Panc1 (cell line): ENCODE measurements at places on chromosomes 16 and 17. TPM values are rescaled to one million over a fixed set of nuclear protein-coding genes. Genes with fewer than 3 reads are reported as not detected.

DNA sequence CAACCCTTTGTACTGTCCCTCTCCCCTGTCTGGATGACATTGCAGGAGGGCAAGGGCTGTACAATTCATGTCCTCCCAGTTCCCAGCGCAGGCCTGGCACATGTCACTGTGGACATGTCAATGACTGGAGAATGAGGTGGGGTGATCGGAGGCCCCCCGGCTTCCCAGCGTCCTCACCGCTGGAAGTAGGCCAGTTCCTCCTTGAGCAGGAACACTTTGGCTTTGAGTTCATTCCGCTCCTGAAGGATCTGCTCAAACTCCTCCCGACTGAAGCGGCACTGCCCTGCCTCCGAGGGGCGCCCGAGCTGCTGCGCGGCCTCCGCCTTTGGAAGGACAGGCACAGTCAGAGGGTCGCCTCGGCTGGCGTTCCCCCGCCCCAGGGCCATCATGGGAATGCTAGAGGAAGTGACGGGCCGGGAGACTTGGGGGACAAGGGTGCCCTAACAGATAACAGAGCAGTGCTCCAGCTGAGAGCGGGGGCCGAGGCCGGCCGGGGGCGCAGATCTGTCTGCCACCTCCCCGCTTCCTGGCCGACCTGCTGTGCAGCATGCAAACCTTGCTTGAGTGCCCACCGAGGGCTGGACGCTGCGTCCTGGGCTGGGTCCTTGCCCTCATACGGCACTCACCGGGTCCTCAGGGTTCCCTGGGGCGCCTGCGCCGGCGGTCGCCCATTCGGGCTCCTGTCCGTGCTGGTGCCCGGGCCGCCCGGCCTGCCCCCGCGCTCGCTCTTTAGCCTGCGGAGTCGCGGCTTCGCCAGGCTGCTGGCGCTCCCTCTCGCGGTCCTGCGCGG is 1.3 kb downstream of the RILP start:
- DNase-seq, result no peak

DNA sequence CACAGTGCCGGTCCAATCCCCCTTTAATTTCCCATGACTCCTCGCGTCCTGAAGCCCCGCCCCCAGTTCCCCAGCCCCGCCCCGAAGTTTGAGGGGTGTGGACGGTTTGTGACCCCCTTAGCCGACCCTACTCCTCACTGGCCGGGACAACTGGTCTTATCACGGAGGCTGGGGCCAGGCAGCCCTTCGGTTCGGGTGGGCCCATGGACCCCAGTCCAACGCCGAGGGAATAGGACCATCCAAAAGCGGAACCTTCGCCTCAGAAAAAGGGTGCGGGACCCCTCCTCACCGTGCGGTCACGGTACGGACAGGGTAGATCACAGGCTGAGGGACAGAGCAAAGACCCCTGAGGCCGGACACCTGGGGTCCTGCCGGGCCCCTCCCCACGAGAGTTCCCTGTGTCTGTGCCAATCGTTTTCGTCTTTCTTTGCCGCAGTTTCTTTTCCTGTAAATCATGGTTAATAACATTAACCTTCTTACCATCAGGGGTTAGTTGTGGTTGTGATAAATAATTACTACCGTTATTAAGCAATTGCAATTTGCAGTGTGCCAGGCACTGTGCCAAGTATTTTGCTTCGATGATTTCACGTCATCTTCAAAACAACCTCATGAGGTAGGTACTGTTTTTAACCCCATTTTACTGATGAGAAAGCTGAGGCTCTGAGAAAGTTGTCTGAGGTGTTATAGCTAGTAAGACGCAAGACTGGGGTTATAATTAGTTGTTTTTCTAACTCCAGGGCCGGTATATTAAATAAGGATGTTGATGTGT is 543 bp downstream of the TMUB2 start:
- no peak for DNase-seq

- no peak for DNase-seq
Measured at GRCh38 chr16:20826039-20826566, 19.8 kb downstream of the REXO5 start.

DNA sequence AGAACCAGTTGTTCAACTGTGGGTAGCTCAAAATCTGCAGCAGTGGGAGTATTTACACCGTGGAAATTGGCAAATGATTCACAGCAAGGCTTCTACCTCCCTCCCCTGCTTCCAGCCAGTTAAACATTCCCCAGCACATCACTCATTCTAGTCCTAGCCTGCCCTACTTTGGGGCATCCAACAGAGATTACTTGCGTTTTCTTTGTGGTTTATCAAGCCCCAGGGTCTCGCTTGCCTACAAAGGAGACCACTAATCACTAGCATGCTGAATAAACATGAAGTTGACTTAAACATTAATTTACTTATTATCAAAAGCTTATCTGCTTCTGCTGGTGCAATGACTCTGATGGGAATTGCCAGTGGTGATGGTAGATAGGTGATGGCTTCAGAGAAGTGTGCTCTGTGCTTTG is 94.5 kb downstream of the MARF1 start:
- no peak for DNase-seq

DNA sequence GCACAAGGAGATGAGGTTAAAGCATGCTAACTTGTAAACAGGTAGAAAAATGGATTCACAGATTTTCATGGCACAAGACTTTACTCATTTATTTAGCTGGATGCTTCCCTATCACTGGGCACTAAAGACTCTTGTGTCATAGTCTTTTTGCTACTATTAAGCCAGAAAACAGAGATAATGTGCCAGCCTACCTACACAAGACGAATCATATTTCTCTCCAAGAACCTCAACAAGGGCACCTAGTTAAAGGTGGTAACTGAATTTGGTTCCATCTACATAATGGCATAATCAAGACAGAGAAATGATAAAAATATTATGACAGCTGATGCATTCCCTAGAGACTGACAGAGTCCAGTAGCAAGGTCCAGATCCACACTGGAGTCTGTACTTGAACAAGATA is 3.8 kb downstream of the NACA2 start:
- DNase-seq, result no peak

GRCh38 chr17:81400996-81401722 is 5.9 kb downstream of the BAHCC1 start:
- DNase-seq, result no peak

- DNase-seq, result no peak
Measured at GRCh38 chr17:48907713-48908046, 527 bp upstream of the UBE2Z start.

GRCh38 chr17:44209786-44210341 is 9.6 kb downstream of the UBTF start:
- DNase-seq, result no peak

DNA sequence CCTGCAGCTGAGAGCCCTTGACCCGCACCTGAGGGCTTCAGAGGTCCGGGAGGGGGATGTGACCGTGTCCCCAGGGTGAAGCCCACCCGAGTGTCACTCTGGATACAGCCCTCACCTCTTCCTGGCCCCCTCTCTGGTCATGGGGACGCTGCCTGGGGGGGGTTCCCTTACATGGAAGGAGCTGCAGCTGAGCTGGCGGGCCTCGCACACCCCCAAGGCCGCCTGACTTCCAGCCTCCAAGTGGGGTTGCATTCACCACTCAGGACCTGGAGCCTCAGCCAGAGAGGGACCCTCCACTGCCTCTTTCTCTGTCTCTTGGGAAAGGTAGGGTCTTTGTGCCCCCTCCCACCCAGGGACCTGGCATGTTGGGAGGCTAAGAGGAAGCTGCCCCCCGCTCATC is 284.6 kb downstream of the SEC14L1 start:
- DNase-seq, result no peak

DNA sequence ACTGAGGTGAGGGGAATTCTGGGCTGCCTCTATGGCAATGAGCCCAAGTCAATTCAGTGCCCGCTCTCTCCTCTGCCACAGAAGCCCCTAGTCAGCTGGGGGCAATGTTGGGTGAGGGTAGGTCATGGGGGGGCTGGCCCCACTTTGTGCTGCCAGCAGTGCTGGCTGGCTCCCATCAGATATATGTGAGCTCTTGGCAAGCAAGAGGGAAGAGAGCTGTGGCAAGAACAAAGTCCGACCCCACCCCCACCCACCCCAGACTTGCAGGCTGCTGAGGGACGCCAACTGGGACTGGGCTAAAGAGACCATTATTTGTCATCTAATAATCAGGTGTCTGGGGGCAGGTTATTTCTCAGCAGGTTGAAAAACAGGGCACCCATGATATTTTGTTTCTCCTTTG is 89.4 kb downstream of the YPEL2 start:
- no peak for DNase-seq

GRCh38 chr16:27174007-27174406 is 29.3 kb upstream of the KDM8 start:
- DNase-seq, result no peak

DNA sequence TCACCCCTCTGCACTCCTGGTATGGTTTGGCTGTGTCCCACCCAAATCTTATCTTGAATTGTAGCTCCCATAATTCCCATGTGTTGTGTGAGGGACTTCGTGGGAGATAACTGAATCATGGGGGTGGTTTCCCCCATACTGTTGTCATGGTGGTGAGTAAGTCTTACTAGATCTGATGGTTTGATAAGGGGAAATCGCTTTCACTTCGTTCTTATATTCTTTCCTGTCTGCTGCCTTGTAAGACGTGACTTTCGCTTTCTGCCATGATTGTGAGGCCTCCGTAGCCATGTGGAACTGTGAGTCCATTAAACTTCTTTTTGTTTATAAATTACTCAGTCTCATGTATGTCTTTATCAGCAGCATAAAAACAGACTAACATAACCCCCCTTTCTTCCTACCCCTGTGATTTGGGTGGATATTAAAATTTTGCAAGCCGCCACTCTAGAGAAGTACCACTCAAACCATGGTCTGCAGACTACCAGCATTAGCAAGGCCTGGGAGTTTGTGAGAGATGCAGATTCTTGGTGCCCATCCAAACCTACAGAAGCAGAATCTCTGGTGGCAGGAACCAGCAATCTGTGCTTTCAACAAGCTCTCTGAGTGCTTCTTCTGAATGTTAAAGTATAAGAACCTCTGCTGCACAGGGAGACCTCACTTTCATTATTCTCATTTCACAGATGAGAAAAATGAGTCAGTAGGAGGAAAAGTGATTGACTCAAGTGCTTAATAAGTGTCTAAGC is 999.5 kb upstream of the EEF2KMT start:
- no peak for DNase-seq

DNA sequence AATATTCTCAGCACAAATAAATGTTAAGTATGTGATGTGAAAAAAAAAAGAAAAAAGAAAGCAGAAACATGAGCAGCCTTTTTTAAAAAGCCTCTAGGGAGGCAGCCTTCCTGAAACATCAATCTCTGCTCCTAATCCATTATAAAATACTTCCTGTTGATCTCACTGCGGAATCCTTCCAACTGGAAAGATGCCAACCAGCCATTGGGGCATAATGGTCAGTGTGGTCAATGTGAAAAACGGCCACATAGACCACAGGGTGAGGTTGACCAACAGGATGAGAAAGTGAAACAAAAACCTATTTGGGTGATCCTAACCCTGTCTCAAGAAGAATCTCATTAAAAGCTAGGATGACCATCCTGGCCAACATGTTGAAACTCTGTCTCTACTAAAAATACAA is 26.1 kb upstream of the ABCA8 start:
- no peak for DNase-seq

GRCh38 chr16:50671644-50672260 is 9.4 kb downstream of the SNX20 start:
- no peak for DNase-seq

- no peak for DNase-seq
Measured at GRCh38 chr16:15035163-15035729, 20.6 kb downstream of the NTAN1 start.

GRCh38 chr17:38465391-38466345 is 37.4 kb downstream of the ARHGAP23 start:
- no peak for DNase-seq

GRCh38 chr16:54136276-54136625 is 150.3 kb downstream of the IRX3 start:
- no peak for DNase-seq

DNA sequence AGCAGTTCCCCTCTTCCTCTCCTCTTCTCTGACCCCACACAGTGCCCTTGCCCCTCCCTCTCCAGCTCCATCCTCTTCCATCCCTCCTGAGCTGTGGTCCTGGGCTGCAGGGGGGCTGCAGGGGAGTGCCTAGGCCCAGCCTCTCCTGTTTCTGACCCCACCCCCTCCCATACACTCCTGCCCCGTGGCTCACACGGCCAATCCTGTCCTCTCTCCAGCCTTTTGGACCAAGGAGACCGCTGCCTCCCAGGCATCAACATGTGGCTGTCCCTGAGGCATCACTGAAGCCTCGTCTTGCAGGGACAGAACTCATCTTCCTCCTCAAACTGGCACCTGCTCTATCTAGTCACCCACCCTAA is 6.7 kb downstream of the CLUH start:
- DNase-seq, result no peak

GRCh38 chr16:20799599-20799998 is 6.7 kb downstream of the ERI2 start:
- DNase-seq, result no peak

DNA sequence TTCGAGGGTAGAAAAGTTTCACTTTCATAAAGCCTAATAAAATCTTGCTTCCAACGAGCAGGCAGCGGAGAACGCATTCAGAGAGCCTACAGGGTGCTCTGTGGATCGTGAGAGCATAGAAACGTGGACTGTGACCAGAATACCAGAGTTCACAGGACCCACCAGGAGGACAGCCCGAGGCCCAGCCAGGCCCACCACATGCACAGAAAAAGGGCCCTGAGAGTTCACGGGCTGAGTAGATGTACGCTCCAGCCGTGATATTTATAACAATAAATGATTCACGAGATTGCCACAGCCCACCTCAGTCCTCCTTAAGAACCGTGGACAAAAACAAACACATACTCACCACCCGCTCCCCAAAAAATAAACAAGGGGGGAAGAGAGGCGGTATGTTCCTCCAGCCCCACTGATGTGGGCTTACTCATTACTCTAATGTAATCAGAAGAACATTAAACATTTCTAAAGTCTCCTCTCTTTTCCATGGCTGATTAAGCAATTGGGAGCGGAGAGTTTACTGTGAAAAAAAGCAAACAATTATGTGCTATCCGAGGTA is 207.2 kb downstream of the C16orf78 start:
- DNase-seq, result no peak

DNA sequence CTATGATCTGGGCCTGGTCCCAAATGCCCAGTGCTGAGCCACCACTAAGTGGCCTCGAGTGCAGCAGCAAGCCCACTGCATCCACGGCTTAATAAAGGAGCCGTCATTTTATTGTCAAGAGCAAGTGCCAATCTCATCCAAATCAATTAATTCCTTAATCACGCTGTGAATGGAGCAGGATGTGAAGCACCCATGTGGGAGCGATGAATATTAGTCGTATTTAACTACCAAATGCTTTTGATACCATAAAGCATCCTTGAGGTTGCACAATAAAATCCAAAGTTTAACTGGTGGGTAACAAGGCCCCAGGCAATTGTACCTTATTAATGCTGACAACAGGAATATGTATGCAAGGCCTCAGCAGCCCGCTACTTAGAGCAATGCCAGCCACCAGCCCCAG is 226.0 kb upstream of the C16orf82 start:
- DNase-seq, result no peak

Gene BOLA2
- total RNA-seq, result 8.5 TPM

Gene CLDN9
- total RNA-seq, result 1.6 TPM

Gene GPR142
- not detected for total RNA-seq

Gene ADAP2
- 2.4 TPM for total RNA-seq

Gene ESRP2
- total RNA-seq, result 27.0 TPM

Gene CA7
- total RNA-seq, result not detected

Gene TNFRSF13B
- not detected for total RNA-seq

Gene GUCY2D
- total RNA-seq, result not detected

Gene CNGB1
- total RNA-seq, result not detected

Gene RNF157
- total RNA-seq, result 4.0 TPM
